Aorta (tissue), 5 donors: ENCODE measurements at places on chromosomes 2 and 18. TPM values are rescaled to one million over a fixed set of nuclear protein-coding genes. Genes with fewer than 3 reads are reported as not detected.

DSEL gene
- 4.1 TPM for polyA plus RNA-seq

FNDC4 gene
- polyA plus RNA-seq: 21.4 TPM

DSG2 gene
- polyA plus RNA-seq: 3.3 TPM

LCT gene
- 24.8 TPM for polyA plus RNA-seq

DNA sequence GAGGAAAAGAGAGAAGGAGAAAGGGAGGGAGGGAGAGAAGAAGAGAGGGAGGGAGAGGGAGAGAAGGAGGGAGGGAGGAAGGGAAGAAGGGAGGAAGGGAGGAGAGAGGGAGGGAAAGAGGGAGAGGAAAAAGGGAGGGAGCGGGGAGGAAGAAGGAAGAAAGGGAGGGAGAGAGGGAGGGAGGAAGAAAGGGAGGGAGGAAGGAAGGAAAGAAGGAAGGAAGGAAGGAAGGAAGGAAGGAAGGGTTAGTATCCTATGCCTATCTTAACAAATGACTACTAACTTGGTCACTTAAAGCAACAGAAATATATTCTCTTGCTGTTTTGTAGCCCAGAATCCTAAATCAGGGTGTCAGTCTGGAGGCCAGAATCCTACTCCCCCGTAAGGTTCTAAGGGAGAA is 52.1 kb downstream of the CMPK2 start:
- DNase-seq: no peak

DNA sequence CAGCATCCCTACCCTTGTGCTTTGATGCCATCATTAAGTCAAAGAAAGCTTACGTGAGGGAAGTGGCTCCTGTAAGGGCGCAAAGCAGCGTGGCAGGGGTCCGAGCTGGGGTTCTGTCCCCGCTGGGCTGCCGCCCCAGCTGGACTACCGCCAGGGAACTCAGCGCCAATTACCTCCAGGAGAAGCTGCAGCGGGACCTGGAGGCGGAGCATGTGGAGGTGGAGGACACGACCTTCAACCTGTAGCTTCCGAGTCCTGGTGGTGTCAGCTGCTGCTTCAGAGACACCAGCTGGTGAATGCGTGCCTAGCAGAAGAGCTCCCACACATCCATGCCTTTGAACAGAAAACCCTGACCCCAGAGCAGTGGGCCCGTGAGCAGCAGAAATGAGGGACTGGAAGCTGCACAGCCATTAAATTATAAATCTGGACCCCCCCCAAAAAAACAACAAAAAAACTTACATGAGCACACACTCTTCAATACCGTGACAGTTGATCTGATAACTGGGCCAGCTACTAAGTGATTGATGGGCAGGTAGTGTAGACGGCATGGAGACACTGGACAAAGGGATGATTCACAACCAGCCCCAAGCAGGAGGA is 20.1 kb upstream of the YES1 start:
- DNase-seq: no peak

DNA sequence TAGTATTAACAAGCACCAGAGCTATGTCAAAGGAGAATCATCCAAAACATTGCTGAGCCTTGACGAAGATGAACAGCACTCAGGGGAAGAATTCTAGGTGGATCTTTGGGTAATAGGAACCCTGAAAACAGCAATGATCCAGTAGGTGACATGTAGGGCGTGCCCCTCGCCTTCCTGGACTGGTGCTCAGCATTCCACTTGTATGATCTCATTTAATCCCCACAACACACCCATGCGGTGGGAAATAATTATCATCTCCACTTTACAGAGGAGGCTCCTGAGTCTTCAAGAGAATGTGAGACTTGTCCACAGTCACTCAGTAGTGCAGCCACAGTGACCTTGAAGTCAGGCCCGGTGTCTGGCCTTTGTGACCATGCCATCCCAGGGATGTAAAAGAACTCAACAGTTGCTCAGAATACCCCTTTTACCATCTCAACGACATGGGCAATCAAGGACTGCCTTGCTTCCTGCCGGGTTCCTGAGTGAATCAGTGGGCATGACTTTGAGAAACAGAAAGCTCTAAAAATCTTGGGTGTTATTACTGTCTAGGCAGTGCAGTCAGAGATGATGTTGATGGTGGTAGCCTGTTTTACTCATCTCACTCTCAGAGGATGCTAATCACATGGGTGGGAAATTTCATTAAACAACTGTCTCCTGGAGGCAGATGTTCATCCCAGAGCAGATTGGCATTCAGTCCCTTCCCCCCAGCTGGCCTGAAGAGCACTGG is 161.6 kb downstream of the BCL11A start:
- DNase-seq: no peak

GRCh38 chr2:219447242-219448098 is 12.8 kb downstream of the SPEG start:
- no peak for DNase-seq

DNA sequence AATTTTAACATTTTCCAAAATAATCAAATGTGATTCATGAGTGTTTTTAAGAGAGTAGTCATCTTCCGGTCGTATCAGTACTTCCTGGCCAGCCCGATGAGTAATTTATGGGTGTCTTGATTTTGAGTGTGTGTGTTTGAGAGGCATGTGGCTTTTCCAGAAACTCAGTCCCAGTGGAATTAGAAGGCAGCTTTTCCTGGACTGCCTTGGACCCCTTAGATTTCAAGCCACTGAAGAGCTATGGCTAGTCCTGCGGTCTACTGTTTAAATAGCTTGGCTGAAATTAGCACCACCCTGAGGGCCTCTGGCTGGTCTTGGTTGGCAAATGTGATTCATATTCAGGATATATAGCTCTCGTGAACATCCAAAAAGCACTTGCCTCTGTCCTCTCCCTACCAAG is 59.4 kb downstream of the HK2 start:
- no peak for DNase-seq

DNA sequence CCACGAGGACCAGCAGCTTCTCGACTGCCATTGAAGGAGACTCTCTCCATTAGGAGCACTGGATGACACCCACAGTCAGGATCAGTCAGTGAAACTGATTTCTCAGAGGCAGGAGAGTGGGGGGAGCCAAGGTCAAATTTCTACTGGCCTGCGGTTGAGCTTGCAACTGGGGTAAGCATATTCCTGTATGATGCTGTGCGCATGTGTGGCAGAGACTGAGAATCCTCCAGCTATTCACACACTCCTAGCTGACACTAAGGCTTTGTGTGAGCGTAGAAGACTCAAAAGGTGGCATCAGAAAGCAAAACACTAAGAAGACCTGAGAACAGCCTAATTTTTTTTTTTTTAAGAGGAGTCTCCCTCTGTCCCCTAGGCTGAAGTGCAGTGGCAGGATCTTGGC is 19.8 kb upstream of the TTL start:
- DNase-seq: no peak

DNA sequence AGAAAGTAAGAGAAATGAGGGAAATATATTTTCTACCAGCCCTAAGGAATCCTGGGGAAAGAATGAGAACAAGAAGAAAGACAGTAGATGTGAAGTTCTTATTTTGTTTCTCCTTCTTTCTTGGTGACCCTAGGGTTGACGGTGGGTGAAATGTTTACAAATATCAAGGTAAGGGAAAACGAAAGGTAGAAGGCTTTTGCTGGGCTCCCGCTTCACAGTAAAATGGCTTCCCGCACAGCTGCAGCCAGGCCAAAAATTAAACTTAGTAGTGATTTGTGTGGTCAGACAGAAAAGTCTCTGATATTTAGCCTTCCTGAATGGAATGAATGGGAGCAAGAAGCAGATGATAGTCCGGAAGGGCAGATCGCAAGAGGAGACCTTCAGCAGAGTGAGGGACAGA is 99.1 kb upstream of the COL3A1 start:
- DNase-seq: no peak

- DNase-seq: no peak
These were observed 6.8 kb upstream of the DDX1 start for GRCh38 chr2:15584767-15585469.

DNA sequence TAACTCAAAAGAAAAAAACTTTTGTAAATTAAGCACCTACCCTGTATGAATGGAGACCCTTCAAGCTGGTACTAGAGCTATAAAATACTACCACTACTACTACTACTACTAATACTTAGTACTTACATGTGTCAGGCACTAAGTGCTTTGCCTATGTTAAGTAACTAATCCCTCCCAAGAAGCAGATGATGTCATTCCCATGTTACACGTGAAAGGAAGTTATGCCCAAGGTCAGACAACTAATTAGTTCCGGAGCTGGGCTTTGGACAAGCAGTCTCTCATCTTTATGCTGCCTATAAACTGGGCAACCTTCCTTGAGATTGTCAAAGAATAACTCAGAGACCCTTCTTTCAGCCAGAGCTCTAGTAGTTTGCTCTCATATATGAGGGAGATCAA is 13.9 kb upstream of the ATP6V1B1 start:
- DNase-seq: no peak

- no peak for DNase-seq
These were observed 64.5 kb downstream of the TMEM131 start for GRCh38 chr2:97931118-97931857.

DNA sequence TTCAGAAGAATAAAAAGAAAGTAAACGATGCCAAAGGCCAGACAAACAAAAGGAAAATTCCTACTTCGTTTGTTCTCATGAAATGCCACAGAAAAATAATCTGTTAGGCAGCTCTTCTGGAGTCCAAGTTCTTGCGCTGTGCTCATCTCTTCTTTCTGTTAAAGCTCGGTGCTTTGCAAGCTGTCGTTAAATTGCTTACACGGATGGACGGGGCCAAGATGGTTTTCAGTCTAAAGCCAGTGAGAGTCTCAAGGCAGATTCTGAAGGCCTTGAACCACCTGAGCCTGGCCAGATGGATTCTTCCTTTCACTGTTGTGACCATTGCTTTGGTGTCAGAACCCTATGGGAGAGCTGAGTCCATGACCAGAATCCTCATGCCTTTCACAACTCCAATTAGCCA is 97.6 kb upstream of the RMDN2 start:
- no peak for DNase-seq

- DNase-seq: no peak
These were observed 48.4 kb upstream of the NEMP2 start for GRCh38 chr2:190582736-190583506.

DNA sequence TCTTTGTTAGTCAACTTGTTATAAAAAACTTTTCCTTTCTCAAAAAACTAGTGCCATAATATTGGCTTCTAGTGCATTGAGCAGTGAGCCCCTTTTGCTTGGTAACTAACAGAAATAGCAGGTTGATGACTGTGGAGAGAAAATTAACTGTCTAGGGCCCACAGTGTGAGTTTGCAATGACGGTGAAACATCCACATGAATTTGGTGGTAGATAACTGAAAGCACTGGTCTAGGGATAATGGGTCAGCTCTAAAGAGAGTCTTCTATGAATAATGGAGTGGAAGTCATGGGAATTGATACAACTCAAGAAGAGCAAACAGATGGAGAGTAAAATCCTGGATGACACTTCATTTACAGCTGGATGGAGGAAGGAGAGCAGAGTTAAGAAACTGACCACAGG is 245.4 kb downstream of the METTL4 start:
- DNase-seq: no peak

- no peak for DNase-seq
These were observed 13.3 kb upstream of the CDH7 start for GRCh38 chr18:65737471-65737955.

- no peak for DNase-seq
These were observed 547 bp downstream of the SLC35F5 start for GRCh38 chr2:113755835-113756354.

DNA sequence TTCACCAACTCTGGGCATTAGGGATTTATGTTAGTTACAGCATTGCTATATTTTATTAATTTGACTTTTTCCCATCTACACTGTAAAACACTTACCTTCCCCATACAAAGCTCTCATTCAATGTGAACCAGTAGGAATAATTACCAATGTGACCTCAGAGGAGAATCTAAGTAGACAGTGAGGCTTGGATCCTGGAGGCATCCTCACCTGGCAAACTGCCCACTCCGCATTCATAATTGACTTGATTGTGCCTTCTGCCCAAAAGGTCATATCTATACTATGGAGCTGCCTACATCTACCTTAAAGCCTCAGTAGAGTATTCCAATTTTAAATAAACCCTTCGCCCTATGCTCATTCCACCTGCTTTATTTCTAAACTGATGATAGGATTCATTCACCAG is 45.4 kb upstream of the SCN1A start:
- DNase-seq: no peak

- DNase-seq: no peak
These were observed 188.9 kb upstream of the CXCR4 start for GRCh38 chr2:136306836-136307235.

DNA sequence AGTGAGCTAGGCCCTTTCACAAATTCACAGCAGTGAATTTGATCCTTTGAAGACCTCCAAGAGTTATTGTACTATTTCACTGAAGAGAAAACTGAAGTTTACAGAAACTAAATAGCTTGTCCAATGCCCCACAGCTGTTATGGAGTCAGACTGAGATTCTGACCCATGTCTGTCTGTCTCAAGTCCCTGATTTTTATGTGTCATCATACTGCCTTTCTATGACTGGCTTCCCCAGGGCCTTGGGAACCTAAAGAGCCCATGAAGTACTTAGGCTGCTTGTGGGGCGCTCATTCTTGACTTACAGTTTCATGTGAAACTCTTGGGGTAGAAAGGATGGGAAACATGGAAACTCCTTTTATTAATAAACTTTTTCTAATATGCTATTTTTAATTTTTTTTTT is 107.7 kb downstream of the ATL2 start:
- DNase-seq: no peak

DNA sequence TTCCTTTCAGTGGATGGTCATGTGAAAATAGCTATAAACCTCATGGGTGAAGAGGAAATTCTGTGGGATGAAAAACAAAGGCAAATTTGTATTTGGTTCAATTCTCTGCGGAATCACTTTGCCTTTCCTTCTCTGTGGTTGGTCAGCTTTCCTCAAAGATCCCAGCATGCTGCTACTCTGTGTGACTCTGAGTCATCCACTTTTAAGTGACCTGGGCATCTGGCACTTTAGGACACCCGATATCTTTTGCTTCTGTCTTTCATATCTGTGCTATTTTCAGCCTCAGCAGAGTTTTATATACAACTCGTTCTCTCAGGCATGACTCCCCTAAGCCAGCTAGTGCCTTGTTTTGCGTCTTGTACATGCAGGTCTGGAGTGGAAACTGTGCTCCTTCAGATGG is 217.0 kb upstream of the PIEZO2 start:
- no peak for DNase-seq

DNA sequence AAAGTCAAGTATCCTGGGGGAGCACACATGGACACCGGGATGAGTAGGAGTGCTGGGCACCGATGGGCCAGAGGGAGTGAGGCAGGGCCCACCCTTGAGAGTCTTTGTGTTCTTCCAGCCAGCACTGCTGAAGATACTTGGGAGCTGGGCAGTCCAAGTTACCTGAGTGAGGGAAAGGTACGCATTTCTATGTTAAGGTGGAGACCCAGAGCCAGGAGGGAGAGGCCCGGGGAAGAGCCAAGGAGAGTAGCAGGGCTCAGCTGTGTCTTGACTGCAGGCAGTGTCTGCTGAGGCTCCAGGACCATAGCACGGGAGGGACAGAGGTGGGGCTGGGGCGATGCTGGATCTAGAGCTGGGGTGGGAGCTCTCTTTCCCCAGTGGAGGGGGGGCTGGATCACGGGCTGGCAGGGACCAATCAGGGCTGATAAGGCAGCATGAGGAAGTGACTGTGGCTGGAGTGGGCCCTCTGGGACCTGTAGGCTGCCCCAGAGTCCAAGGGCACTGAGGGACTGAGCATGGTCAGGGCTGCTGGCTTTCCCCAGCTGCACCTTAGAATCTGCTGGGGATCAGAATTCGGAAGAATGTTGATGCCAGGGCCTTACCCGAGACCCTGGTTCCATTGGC is 289.2 kb downstream of the PHLPP1 start:
- no peak for DNase-seq

GRCh38 chr2:126059379-126059778 is 596.6 kb upstream of the GYPC start:
- DNase-seq: no peak

- no peak for DNase-seq
These were observed 13.0 kb downstream of the SCYGR4 start for GRCh38 chr2:227630322-227630721.

- DNase-seq: no peak
These were observed 529.1 kb downstream of the ZNF804A start for GRCh38 chr2:185127412-185127811.
